ENCODE measurements at places on chromosomes 1 and 21. TPM values are rescaled to one million over a fixed set of nuclear protein-coding genes. Genes with fewer than 3 reads are reported as not detected.

The TP73 gene
- total RNA-seq = not detected

The CHI3L2 gene
- 8.8 TPM for total RNA-seq

The CD101 gene
- total RNA-seq = 0.60 TPM

The C1orf87 gene
- not detected for total RNA-seq

The GBP7 gene
- not detected for total RNA-seq

The KRTAP10-11 gene
- not detected for total RNA-seq

The GADD45A gene
- 37.3 TPM for total RNA-seq

The KDF1 gene
- 0.09 TPM for total RNA-seq

The TAS1R1 gene
- 0.17 TPM for total RNA-seq

The RXFP4 gene
- total RNA-seq = not detected

The C1QA gene
- not detected for total RNA-seq

The HSF2BP gene
- total RNA-seq = 0.77 TPM

The NMNAT2 gene
- total RNA-seq = under 0.01 TPM

The FAM229A gene
- total RNA-seq = 0.95 TPM

The CLEC20A gene
- not detected for total RNA-seq

The OLFML3 gene
- 177 TPM for total RNA-seq

The TOE1 gene
- 6.6 TPM for total RNA-seq

Data from bronchial smooth muscle cell (primary cell).